ENCODE measurements at places on chromosomes 16 and 17.
A peak's percentile ranks its signal among the peaks of the same experiment; 100 is the strongest.

GRCh38 chr16:50253514-50253910, 12.8 kb upstream of the ADCY7 start:
- no peak for DNase-seq

- DNase-seq = no peak
Measured at GRCh38 chr17:28700830-28701492, 10.7 kb downstream of the PROCA1 start.

GRCh38 chr17:67521775-67522069, 144.6 kb downstream of the PITPNC1 start:
- DNase-seq = no peak

DNA sequence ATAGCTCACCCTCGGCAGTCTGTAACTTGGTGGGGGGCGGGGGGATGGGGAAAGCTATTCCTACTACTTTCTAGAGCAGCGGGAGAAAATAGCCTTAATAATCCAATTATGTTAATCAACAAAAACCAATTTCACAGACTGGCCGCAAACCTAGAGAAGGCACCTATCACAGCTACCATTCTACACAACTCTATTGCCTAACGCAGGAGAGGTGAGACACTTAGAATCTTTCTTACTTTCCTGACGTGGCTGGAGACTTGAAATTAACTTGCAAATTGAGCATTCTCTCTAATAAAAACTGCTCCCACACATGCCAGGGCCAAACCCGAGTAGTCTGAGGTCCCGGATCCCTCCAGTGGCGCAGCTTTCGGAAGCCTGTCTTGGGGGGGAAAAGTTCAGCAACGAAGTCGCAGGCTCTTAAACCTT, 794 bp downstream of the SMG6 start:
- DNase-seq = no peak

DNA sequence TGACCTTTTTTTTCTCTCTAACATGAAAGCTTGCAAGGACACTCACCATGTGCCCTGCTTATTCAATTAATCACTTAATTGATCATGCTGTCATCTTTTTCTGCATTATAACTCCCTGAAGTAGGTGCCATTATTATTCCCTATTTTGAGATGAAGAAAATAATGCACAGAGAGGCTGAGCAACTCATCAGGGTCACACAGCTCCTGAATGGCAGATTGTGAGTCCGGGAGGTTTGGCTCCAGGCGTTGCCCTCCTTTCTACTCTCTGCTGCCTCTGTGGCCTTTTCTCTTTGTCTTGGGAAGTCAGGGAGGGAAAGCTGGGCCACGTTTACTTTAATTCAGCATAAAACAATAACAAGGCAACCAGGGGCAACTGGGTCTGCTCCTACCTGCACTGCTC, 17.2 kb upstream of the N4BP1 start:
- no peak for DNase-seq

GRCh38 chr17:59769887-59770286, 62.4 kb downstream of the VMP1 start:
- no peak for DNase-seq

DNA sequence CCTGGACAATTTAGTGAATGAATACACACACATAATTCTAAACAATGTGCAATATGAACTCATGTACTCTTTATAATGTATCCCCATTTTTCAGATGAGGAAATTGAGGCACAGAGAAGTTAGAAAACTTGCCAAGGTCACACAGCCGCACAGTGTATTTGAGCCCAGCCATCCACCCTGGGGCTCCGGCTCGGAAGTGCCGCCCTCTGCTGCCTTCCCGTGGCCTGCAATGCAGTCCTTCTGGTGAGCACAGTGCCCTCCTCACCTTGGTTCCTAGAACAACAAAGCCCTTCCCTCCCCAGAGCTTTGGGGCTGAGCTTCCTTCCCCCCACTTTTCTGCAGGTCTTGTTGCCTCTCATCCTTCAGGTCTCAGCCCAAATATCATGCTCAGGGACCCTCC, 63.7 kb downstream of the C16orf78 start:
- DNase-seq = no peak

DNA sequence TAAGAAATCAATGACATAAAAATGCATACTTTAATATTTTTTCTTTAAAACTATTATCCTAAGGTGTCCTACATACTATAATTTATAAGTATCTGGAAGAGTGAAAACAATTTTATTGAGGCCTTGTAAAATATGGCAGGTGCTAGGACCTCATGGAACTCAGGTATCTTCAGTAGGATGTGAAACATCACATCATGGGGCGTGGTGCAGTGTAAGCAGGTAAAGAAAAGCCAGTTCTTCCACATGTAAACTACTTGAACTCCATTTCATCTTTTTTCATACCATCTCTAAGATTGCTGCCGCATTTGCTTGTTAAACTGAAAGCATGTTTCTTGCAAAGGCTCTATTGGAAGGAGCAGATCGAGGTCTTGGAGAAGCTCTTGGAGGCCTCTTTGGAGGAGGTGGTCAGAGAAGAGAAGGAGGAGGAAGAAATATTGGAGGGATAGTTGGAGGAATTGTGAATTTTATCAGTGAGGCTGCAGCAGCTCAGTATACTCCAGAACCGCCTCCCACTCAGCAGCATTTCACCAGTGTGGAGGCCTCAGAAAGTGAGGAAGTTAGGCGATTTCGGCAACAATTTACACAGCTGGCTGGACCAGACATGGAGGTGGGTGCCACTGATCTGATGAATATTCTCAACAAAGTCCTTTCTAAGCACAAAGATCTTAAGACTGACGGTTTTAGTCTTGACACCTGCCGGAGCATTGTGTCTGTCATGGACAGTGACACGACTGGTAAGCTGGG, at the start of gene CAPNS2:
TSS of gene CAPNS2 (plus strand) at position 253 of the 744 bp plus-strand sequence. CDS start at position 326, 73 bp downstream.
- no peak for DNase-seq

GRCh38 chr17:30550512-30551273, 73.5 kb downstream of the GOSR1 start:
- no peak for DNase-seq

DNA sequence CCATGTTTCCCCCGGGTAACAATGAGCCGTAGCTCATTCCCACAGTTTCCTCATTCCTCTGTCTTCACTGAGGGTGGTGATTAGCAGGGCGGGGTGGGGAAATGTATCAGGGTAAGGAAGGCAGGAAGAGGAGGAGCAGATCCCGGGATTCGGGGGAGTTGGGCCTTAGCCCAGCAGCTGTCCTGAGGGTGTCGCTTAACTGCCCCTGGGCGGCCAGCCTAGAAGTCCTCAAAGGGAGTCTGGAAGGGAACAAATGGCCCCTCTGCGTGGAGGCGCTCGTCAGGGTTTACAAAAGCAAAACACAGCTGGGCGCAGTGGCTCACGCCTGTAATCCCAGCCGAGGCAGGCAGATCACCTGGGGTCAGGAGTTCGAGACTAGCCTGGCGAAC, 14.3 kb downstream of the MLYCD start:
- DNase-seq = no peak

- DNase-seq = no peak
Measured at GRCh38 chr17:57552114-57552624, 192.9 kb downstream of the CCDC182 start.

GRCh38 chr16:6672507-6672906, 660.1 kb upstream of the RBFOX1 start:
- DNase-seq = no peak

GRCh38 chr17:6699997-6700947, 12.9 kb downstream of the SLC13A5 start:
- DNase-seq = no peak

DNA sequence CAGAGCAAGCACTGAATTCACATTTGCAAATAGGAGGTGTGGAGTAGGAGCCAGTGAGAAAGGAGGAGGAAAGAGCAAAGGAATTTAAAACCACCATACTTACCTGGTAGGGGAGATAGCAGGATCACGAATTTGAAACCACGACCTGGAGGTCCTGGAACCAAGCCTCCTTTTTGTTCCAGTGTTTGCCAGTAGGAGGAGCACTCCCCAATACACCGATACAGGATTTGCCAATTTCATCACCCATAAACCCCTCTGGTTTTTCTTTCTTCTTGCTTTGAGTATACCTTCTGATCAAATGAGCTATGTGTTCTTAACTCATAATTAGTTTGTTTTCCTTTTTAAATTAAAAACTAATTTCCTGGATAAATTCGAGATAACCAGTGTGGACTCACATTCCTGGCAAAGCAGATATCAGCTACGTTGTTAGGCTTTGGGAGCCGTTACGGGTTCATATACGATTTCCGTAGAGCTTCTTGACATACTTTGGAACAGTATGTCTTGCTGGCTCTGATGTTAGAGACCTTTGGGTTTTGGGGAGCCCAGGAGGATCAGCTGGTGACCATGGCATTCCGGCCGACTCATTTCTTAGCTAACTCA, 22.7 kb downstream of the BCO1 start:
- no peak for DNase-seq

GRCh38 chr16:86484240-86484639, 26.1 kb upstream of the FOXF1 start:
- no peak for DNase-seq

GRCh38 chr17:77429369-77429968, 288.7 kb downstream of the SEC14L1 start:
- DNase-seq = no peak

DNA sequence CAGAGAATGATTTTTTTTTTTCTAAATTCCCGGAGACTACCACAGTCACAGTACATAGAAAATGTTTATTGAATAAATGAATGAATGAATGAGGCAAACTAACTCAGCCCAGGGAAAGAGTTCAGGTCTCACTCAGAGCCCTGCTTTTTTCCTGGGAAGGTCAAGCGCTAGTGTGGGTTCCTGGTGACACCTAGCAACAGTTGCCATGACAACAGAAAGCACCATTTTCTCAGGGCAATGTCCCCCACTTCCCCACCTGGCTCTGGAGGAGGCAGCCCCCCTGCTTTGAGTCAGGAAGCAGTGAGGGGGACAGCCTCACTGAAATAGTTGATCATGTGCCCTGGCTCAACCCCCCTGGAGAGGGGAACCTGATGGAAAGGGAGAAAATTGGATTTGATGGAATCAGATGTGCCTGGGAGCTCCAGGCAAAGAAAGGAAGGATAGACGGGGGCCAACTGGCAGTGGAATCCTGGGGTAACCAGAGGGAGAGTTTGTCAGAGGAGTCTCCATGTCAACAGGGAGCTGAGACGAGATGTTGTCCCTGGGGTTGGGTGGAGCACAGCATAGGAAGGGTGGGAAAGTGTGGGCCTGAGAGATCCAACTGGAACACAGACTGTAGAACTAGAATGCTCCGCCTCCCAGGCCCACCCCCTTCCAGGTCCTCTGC, 242.2 kb upstream of the CCL2 start:
- no peak for DNase-seq

DNA sequence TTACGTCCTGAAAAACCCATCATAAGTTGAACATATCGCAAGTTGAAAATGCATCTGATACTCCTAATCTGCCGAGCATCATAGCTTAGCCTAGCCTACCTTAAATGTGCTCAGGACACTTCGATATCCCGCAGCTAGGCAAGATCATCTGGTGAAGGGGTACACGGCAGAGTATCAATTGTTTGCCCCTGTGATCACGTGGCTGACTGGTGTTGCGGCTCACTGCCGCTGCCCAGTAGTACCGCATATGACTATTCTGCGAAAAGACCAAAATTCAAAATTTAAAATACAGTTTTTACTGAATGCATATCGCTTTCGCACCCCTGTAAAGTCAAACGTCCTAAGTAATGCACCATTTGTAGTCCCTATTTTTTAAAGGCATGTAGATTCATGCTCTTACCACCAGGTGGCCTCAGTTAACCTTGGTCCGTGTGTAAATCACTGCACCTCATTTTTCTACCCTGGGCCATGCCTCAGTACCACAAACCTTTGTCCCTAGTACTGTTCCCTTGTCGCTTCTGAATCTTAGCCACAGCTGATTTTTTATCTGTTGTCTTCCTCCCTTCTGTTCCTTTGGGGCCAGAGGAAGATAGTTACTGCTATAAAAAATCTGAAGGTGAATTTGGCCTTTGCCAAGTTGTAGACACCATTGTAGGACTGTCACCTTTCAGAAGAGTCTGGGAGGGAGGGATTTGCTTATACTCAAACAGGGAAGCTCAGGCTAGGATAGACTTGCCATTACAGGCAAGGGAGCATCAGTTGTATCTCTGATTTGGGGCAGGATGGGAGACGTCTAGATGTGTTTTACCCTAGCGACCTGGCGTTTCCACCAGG, 34.4 kb downstream of the WWP2 start:
- no peak for DNase-seq

DNA sequence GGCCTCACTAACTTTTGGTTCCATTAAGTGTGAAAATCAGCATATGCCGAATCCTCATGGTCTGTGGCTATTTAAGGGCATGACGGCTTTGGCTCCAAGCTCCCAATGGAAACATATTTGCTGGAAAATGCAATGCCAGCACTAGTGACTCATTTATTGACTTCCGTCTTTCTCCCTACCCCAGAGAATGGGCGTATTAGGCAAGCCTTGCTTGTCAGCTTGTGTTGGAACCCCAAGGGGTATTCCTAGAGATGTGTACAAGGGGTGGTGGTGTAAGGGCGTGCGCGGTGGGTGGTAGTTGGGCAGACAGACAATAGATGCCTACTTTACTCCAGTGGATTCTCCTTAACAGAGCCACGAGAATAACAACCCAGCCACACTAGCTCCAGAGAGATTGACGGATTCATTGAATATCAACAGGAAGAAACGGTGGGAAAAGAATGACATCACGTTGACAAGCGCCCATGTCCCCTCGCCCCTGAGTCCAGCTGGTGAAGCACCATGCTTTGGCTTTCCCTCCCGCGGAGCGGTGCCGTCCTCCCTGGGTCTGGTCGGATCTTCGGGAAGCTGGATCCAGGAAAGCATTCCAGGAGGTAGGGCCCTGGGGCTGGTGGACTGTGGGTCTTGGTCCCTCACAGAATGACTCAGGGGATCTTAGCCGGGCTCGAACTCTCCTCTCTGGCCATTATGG, 10.3 kb downstream of the CD300LB start:
- peak; percentile 44 for DNase-seq

- no peak for DNase-seq
Measured at GRCh38 chr17:20010099-20010863, 1.1 kb downstream of the SPECC1 start.

Measured in activated effector memory CD4-positive, alpha-beta T cell treated with anti-CD3 and anti-CD28 coated beads, Interleukin-2, amount 50 U/mL, for 16 hours (primary cell).